ENCODE measurements at places on chromosomes 3 and 15. TPM values are rescaled to one million over a fixed set of nuclear protein-coding genes. Genes with fewer than 3 reads are reported as not detected.

DNA sequence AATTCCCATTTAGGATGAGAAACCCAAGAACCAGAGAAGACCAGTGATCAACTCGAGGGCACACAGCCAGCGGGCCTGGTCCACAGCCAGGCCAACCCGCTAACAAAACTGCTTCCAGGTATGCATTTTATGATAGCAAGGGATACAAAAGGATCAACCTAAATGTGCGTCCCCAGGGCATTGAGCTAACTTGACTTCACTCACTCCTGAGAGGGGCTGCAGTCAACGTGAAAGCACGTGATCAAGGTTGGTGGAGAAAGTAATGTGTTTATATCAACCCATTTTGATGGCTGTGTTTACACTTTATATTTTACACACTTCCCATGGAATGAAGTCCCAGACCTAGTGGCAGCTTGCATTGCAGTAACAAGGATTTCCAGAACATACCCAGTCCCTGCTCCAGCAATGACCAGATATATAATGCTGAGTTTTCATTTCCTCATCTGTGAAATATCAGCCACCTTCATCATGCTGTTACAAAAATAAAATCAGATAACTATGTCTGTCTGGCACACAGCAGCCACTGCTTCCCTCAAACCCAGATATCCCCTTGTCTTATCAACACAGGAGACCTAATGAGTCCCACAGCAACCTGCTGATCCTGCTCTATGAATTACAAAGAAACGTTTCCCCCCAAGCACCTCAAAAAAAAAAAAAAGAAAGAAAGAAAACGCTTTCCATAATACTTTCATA, 2.0 kb downstream of the KLHL6 start:
- ATAC-seq: no peak

Gene RTP1
- not detected for total RNA-seq

DNA sequence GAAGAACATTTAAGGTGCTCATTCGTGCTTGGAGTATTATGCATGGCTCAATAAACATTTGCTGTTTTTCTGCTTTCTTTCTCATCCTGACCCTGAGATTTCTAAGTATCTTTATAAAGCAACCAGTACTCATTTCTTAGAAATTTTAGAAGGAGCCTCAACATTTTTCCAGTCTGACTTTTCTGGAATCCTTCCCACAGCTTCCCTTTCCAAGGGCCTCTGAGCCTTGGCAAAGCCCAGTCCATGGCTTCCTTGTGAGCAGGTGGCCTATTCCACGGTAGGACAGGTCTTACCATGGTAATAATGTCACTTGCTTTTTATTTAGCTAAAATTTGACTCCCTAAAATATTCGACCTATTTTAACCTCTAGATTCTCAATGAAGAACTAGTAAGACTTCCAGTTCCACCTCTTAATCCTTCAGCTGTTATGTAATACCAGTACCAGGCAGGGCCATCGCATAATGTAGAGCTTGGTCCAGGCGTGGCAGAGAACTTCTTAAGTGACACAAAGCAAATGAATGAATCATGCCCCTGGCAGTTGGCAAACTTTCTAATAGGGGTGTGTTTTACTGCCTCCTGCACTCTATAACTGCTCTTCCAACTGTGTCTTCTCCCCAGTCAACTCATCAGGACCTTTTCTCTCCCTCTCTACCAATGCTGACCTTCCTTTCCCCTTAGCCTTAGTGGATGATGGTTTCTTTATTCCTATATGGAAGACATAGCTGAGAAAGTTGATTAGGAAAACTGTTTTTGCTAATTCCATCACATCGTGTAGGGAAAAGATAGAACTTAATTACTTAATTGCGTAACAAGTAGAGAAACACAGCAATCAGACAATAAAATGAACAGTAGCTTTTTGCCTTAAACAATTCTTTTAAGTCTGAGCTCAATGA, 894 bp upstream of the TM4SF4 start:
- ATAC-seq: peak; percentile 98

DNA sequence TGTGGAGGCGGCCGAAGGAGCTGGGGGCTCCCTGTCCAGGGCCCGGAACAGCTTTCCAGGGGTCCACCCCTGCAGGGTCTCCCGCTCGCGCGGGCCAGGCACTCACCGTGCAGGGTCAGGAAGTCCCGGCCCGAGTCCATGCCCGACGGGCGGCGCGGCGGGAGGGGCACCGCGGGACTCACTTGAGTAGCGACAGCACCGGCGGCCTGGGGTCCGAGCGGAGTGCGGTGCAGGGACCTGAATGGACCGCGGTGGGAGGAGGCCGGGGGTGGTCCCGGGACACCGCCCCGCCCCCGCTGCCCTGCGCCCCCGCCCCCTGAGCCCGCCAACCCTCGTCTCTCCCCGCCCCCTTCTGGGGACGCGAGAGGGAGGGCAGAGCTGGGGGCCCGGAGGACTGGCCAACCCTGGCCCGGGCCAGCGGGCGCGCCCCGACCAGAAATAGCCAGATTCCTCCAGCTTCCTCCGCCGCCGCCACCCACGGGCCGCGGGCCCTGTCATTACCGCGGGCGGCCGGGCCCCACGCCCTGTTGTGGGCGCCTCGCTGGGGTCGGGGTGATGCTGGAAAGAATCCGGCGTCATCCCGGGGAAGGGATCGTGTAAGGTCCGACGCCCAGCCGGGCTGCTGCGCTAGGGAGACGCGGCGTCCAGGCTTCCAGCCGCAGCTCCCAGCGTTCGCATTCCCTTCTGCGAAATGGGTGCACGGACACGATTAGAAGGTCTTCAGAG, at the start of gene PLCD1:
PLCD1 (minus strand) TSS at position 243 of the 726 bp plus-strand sequence; CDS start at position 140, 103 bp downstream.
- ATAC-seq: peak; percentile 38

GRCh38 chr15:24878153-24878552, 76.6 kb upstream of the SNRPN start:
- no peak for ATAC-seq

- ATAC-seq: no peak
Observed at GRCh38 chr3:52032702-52033408, 23.5 kb downstream of the DUSP7 start.

Gene KCNAB1
- 0.56 TPM for total RNA-seq

DNA sequence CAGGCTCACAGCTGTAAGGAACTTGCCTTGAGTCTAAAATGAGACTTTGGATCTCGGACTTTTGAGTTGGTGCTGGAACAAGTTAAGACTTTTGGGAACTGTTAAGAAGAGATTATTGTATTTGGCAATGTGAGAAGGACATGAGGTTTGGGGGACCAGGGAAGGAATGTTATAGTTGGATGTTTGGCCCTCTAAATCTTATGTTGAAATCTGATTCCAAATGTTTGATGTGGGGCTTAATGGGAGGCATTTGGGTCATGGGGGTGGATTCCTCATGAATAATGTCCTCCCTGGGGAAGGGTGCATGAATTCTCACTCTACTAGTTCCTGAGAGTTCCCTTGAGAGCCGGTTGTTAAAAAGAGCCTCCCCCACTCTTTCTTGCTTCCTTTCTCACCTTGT, 18.5 kb upstream of the CHCHD6 start:
- ATAC-seq: no peak

Gene KCNMB2
- total RNA-seq: not detected

DNA sequence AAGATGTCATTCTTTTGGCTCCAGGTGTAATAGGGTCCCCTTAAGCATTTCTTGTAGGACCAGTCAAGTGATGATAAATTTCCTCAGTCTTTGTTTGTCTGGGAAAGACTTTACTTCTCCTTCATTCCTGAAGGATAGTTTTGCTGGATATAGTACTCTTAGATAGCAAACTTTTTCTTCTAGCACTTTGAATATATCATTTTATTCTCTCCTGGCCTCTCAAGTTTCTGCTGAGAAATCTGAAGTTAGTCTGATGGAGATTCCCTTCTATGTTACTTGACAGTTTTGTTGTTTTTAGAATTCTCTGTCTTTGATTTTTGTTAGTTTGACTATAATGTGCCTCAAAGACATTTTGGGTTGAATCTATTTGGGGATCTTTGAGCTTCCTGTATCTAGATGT, 181.2 kb upstream of the HES1 start:
- ATAC-seq: no peak

Gene FSIP1
- total RNA-seq: 0.28 TPM

Gene FEZF2
- not detected for total RNA-seq

- ATAC-seq: no peak
Observed at GRCh38 chr15:92810418-92811138, 89.5 kb upstream of the CHD2 start.

DNA sequence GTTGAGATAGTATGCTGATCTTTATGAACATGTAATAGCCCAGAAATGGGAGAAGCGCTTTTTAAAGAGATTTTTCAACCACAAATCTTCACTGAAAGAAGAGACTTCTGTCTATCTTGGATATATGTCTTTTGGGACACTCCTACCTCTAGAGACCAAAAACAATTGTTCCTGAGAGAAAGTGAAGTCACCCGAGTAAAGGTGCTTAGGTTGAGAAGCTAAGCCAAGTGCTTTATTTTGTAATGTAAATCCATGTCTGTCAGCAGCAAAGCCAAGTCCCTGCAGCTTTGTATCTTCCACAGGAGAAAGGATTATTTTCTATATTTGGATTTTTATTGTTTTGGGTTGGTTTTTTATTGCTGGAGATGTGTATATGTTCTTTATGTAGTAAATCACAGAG, 32.1 kb upstream of the B3GALNT1 start:
- no peak for ATAC-seq

DNA sequence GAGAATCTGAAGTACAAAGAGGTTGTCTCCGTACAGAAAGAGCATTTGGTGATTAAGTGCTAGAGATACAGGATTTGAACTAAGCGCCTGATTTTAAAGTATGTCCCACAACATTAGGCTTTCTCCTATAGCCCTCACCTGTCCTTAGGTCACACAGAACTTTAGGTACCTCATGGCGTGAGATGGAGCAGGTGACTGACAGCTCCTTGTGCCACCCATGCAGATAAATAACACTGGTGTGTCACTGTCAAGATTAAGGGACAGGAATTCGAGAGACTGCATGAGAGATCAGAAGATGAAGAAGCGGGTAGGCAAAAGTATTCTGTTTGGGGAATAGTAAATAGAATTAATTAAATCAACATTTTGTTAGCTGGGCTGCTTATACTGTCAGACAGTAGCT, 1.1 kb downstream of the BLM start:
- no peak for ATAC-seq

Gene GNAT1
- 0.08 TPM for total RNA-seq

GRCh38 chr3:19105826-19106225, 42.5 kb upstream of the KCNH8 start:
- ATAC-seq: no peak

Gene PGBD4
- 0.76 TPM for total RNA-seq

- ATAC-seq: peak; percentile 49
Observed at GRCh38 chr3:69090021-69090420, 5.3 kb downstream of the ARL6IP5 start.

- peak; percentile 70 for ATAC-seq
Observed at GRCh38 chr15:78979456-78980320, 34.8 kb upstream of the CTSH start.

- no peak for ATAC-seq
Observed at GRCh38 chr3:154583086-154583634, 153.2 kb upstream of the GPR149 start.

DNA sequence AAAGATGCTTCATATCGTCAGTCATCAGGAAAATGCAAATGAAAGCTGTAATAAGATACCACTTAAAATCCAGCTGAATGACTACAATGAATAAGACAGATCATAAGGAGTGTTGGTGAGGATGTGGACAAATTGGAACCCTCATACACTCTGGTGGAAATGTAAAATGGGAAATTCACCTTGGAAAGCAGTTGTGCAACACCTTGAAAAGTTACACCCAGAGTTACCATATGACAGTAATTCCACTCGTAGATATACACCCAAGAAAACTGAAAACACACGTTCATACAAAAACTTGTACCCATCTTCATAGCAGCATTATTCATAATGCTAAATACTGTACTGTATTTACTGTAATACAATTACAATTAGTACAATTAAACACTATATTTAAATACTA, 2.3 kb downstream of the TTC23 start:
- ATAC-seq: no peak
